Bone marrow (tissue), 2 donors: ENCODE measurements at places on chromosomes 2 and 18.

GRCh38 chr2:67899187-67899586 lies 163.6 kb downstream of the C1D start:
- no peak for DNase-seq

DNA sequence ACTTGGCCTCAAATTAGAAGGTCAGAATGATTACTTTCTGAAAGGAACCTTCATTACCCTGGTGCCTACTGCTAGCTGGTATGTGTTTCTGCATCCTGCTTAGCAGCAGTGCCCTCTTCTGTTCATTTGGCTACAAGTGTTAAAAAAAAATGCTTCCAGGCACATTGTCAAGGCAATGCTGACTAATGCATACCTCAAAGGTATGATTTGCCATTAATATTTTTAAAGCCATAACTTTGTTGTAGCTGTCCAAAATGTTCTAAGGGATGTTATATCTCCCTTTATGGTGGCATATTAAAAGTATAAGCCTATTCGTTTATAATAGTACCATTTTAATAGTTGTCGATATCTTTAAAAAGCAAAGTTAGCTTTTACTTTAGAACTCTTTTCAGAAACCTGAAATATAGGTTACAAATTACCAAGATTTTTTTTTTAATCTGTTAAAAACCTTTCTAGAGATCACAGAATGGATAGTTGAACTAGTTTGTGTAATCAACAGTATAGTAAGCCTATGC lies 52.0 kb upstream of the FAM171B start:
- DNase-seq = peak; percentile 56

GRCh38 chr2:71843391-71843850 lies 304.2 kb downstream of the CYP26B1 start:
- DNase-seq = no peak

GRCh38 chr18:27713037-27713737 lies 463.7 kb downstream of the CDH2 start:
- no peak for DNase-seq

DNA sequence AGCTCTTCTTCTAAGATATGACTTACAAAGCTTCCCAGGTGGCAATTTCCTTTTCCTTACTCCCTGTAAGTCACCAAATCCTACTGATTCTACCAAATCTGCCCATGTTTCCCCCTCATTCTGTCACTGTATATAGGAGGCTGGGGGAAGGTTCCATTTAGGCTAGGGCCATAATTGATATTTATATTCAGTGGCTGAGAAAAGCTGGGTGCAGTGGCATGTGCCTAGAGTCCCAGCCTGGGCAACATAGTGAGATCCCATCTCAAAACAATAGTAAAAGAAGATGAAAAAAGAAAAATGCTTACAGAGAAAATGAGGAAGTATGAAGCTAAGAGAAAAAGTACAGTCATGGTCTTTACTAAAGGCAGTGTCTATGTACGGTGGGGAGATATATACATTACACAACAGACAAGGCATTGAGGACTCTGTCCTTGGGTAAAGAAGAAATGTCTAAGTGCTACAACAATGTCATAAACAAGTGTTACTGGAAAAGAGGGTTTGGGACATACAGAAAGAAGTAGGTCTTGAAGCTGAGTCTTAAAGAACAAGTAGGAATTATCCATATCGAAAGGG lies 4.8 kb downstream of the CWC22 start:
- no peak for DNase-seq

- no peak for DNase-seq
These were observed 129.1 kb upstream of the DOCK10 start for GRCh38 chr2:225171350-225171749.

DNA sequence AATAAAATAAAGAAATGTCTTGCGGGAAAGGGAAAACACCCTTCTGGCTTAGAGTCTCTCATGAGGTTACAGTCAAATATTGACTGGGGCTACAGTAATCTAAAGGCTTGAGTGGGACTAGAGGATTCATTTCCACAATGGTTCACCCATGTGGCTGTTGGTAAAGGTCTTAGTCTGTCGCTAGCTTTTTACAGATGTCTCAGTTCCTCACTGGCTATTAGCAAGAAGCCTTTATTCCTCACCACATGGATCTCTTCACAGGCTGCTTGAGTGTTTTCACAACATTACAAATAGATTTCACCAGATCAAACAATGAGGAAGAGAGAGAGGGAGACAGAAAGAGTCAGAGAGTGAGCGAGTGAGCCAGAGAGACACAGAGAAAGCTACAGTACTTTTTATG lies 8.3 kb upstream of the ZC3H15 start:
- no peak for DNase-seq

DNA sequence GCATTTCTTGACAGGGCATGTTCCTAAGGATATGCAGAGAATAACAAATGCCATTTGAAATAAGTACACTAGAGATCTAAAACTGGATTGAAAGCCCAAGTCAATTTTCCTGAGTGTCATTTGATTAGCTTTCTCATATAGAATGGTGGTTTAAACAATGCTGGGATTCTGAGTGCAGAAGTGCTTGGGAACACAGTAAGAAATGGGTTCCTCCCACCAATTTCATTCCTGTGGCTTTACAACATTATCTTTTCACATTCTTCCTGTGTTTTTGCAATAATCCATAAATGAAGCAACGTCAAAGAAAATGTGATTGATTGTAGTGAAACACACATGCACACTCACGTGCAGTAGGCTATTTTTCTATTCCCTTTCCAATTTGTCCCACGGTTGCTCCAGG lies 1858.4 kb upstream of the PIK3C3 start:
- no peak for DNase-seq
